ENCODE measurements at places on chromosomes 12 and 14.

DNA sequence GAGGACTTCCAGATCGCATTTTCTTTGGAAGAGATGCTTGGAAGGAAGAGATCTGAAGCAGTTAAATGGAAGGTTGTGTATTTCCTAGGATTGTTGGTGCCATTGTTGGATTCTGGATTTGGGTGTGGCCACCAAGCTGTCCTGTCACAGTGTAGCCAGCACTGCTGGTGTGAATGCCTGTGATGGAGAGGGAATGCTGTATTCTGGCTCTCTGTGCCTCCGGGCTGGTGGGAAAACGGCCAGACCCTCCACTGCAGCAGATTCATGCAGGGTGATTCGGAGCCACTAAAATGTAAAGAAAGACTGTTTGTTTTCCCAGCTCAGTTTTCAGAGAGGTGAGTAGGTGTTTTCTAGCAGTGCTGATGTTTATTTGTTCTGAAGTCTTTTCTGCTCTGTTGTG is 30.7 kb upstream of the MANSC4 start:
- DNase-seq = no peak

DNA sequence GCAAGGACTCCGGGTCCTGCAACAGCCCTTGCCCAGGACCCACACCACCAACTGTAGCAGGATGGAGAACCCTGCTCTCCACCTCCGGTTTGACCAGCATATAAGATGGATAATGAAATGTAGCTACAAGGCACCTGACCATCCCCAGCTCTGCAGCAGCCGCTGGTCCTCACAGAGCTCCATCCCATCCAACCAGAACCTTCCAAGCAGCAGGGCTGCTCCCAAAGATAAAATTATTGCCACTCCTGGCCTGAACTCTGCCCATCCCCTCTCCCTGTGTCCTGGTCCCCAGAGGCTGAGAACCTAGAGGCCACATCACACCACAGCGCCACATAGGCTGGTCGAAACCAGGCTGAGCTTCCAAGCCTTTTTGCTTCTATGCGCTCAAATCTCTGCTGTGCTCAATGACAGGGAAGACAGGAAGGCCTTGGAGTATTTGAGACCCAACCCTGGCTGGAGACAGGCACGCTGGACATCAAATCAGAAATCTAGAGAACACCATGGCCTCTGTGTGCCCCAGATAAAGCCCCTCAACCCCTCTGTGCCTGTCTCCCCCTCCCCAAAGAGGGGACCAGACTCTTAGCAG is 4.2 kb downstream of the CDK2AP1 start:
- DNase-seq = no peak

GRCh38 chr12:120925740-120926563 is 21.8 kb upstream of the SPPL3 start:
- DNase-seq = no peak

DNA sequence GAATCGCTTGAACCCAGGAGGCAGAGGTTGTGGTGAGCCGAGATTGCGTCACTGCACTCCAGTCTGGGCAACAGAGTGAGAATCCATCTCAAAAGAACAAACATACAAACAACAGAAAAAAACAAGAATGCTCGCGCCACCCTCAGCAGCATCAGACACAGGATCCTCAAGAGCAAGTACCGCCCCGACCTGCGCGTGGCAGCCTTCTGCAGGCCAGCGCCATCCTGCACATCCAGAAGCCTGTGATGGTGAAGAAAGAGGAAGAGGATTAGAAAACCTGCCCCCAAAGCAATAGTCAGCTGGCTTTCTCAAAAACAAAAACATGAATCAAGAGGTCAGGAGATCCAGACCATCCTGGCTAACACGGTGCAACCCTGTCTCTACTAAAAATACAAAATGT is 30.0 kb upstream of the EID3 start:
- DNase-seq = no peak

GRCh38 chr14:75614179-75614578 is 35.8 kb downstream of the FLVCR2 start:
- no peak for DNase-seq

- no peak for DNase-seq
Observed at GRCh38 chr14:101400830-101401229, 160.5 kb upstream of the DIO3 start.

DNA sequence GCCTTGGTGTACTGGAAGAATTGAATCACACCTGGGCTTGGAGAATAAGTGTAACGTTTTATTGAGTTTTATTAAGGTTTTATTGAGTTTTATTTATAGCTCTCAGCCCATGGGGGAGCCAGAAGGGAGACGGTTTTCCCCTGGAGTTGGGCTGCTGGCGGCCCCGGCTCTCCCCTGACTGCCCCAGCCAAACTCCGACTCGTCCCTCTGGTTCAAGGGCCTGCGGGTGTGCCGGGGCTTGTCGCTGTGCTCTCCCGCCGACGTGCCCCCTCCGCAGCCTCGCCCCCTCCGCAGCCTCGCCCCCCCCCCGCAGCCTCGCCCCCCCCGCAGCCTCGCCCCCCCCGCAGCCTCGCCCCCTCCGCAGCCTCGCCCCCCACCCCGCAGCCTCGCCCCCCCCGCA is 326.1 kb upstream of the RTL1 start:
- no peak for DNase-seq

- no peak for DNase-seq
Observed at GRCh38 chr12:48602192-48602989, 32.5 kb upstream of the LALBA start.

GRCh38 chr12:110937104-110937641 is 16.8 kb upstream of the MYL2 start:
- DNase-seq = peak; percentile 55

GRCh38 chr12:15837141-15837790 is 44.9 kb upstream of the STRAP start:
- DNase-seq = no peak

- no peak for DNase-seq
Observed at GRCh38 chr12:66235626-66236281, 46.7 kb downstream of the IRAK3 start.

GRCh38 chr12:40314927-40315326 is 90.1 kb downstream of the LRRK2 start:
- no peak for DNase-seq

- peak; percentile 67 for DNase-seq
Observed at GRCh38 chr14:61461808-61462275, 140.5 kb downstream of the PRKCH start.

DNA sequence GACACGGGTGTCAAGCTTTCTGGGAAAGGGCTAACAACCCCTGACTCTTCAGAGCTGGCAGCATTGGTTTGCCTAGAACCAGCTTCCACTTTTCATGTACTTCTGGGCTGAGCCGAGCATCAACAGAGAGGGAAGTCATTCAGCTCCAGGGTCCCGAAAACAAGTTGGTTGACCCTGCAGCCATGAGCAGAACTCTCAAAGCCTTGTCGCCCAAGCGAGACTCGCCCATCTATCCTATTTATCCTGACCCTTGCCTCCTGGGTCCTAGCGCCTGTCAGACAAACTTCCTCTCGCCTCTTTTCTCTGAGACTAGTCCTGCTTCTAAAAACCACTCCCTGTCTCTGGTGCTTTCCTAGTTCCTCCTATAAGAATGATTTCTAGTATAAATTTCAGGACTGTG is 47.9 kb downstream of the ASCL4 start:
- DNase-seq = no peak

- DNase-seq = no peak
Observed at GRCh38 chr14:29637411-29637810, 290.2 kb downstream of the PRKD1 start.

DNA sequence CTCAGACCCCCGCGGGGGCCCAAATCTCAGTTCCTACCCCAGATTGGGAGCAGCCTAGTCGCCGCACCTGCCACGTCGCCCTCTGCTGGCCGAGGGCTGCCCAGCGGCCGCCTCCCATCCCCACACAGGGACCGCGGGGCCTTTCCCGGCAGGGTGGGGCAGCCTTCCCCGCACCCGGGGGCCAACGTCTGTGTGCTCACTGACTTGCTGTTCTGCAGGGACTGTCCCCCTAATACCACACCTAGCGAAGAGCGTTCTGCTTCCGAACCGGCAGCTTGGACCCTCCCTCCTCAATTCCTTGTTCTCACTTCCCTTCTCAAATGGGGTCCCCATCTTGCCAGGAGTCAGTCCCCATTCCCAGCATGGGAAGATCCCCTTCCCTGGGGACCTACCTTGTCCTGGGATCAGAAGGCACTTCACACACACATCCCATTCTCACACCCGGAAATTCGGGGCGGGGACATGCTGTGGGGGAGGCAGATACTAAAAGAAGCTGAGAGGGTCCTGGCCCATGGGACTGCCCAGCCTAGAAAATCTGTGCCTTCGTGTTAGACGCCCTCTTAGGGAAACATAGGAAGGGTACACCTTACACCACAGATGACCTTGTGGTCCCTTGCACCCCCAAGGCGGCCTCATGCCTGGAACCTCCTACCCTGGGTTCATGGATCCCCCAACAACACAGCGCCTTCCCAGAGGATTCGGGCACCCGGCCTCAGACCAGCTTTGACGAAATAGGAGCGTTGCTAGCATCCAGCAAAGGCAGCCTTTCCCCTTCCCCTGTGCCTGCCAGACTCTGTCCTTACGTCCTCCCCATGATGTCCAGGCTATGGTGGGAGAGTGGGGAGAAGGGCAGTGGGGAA is 16.4 kb downstream of the ACVRL1 start:
- peak; percentile 40 for DNase-seq

DNA sequence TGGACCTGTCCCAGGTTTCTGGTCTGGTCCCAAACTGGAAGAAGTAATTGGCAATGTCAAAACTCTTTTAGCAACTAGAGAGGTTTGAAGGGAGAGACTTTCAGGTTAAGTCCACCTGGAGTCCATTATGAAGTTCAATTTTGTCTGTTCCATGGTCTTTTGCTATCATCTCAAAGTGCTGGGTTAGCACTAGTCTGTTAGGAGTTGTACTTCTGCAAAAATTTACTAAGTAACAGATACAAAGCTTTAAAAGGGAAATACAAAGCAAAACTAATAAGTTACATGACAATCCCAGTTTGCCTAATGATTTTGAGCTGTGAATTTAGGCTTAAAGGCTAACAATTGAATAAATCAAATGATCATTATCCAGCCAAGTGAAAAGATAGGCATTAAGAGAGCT is 643.9 kb downstream of the C12orf50 start:
- DNase-seq = no peak

DNA sequence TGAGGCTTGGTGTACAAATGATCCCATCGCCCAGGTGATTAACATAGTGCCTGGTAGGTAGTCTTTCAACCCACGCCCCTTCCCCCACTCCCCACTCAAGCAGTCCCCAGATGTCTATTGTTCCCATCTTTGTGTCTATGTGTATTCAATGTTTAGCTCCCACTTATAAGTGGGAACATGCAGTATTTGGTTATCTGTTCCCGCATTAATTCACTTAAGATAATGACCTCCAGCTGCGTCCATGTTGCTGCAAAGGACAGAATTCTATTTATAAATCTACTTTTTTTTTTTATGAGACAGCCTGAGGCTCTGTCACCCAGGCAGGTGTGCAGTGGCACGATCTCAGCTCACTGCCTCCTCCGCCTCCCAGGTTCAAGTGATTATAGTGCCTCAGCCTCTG is 15.7 kb downstream of the SPX start:
- no peak for DNase-seq

- DNase-seq = no peak
Observed at GRCh38 chr12:126949558-126949957, 1317.4 kb upstream of the TMEM132C start.

- no peak for DNase-seq
Observed at GRCh38 chr12:105704787-105705186, 374.3 kb downstream of the C12orf75 start.

- no peak for DNase-seq
Observed at GRCh38 chr12:85266356-85266755, 13.7 kb upstream of the ALX1 start.

DNA sequence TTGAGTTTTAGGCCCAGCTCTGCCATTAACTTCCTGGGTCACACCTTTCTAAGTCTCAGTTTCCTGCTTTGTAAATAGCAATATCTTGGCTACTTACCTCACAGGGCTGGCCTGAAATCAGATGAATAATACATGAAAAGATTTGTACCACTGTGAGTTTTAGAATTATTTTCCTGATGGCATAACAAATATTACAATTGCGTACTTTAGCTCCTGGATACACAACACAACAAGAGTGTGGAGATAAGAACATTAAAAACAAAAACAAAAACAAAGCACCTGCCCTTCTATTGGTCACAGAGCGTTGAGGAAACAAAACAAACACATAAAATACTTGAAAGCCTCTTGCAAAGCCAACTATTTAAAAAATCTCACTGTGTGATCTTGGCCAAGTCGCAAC is 4.9 kb upstream of the HDAC7 start:
- no peak for DNase-seq

DNA sequence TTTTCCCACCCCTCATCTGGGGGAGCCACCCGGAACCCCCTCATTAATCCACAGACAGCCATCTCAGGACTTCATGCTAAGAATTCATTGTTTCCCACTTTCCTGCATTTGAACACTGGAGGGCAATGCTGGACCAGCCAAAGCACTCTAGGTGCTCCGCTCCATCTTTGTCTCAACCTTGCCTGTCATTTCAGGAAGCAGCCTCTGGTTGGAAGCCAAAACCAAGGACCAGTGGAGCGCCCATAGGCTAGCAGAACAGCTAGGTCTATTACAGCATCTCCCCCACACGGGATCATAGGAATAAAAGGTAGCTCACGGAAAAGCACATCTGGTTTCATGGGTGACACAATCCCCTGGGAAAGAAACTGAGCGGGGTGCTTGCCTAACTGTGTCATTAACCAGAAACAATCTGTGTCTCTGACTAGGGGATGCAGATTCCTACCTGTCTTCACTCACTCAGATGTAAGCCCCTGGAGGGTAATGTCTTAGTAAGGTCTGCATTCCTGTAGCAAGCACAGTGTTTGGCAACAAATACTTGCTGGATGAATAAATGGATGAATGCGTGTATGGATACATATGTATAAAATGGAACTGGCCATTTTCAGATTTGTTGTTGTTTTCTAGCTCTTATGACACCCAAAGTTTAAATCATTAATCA is 197.0 kb downstream of the DAD1 start:
- no peak for DNase-seq

DNA sequence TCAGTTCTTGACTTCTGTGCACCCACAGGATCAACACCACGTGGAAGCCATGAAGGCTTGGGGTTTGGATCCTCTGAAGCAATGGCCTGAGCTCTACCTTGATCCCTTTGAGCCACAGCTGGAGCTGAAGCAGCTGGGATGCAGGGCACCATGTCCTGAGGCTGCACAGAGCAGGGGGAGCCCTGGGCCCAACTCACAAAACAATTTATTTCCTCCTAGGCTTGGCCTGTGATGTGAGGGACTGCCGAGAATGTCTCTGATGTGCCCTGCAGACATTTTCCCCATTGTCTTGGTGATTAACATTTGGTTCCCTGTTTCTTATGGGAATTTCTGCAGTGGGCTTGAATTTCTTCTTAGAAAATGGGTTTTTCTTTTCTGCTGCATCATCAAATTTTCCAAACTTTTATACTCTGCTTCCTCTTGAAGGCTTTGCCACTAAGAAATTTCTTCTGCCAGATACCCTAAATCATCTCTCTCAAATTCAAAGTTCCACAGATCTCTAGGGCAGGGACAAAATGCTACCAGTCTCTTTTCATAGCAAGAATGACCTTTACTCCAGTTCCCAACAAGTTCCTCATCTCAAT is 288.2 kb downstream of the CCDC59 start:
- no peak for DNase-seq

DNA sequence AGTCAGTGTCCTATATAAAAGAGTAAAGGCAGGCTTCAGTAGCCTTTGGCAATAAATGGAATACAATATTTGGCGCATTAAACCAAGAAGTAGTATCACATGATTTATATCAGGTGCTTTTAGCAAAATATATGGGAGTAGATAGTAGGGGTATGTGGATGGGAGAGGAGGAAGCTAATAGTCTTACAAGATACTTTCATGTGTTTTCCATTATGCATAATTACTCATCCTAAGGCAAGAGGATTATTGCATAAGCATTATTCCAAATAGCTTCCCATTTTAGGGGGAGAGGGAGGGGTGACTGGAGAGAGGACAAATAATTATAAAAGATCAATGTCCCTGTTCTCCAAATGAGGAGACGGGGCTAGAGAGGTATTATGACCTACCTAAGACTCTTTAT is 104.3 kb downstream of the DUSP6 start:
- no peak for DNase-seq

All from activated CD4-positive, alpha-beta T cell treated with anti-CD3 and anti-CD28 coated beads, Interleukin-2, amount 10 ng/mL, durations not matched to agents 7 days and 5 days (primary cell).